Activated naive CD4-positive, alpha-beta T cell treated with anti-CD3 and anti-CD28 coated beads, Interleukin-2, amount 10 ng/mL, durations not matched to agents 7 days and 5 days (primary cell): ENCODE measurements at places on chromosomes 1 and 21.
A peak's percentile ranks its signal among the peaks of the same experiment; 100 is the strongest.

DNA sequence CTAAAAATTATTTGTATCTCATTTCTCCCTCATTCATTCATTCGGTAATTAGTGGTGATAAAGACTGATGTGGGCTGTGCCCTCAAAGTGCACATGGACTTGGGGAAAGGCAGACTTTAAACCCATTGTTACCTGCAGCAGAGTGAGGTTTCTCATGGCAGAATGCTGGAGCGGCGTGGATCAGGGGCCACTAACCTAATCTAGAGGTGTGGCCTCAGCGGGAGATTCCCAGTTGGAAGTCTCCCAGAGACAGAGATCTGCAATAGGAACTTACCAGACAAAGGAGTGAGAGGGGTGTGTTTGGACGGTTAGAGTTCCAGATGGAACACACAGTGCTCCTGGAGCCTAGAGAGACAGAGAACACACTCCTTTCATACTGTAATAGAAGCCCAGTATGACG, 73.5 kb downstream of the VPS26C start:
- no peaks in the 10 kb centered on the region for H3K27me3 ChIP-seq
- peaks cover 2% of the 10 kb centered on the region for H3K4me1 ChIP-seq
- peaks cover 35% of the 10 kb centered on the region for H3K36me3 ChIP-seq
- H3K4me3 ChIP-seq = no peak overlapping the region
- H3K27ac ChIP-seq = no peak overlapping the region

DNA sequence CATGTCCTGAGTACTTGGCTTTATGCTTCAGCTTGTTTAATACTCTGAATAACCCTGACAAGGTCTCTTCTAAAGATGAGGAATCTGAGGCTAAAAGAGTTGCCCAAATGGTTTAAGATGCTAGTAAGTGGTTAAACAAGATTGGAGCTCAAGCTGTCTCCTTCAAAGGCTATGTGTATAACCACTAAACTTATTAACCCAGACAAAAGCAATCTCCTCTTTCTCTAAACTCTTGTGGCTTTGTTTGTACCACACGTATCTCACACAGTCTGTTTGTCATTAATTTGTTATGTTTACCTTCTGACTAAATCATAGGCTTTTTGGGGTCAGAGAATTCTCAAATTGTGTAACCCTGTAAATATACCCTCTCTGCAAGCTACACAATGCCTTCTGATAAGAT, 89.9 kb downstream of the HMCN1 start:
- H3K27me3 ChIP-seq = peaks cover 3% of the 10 kb centered on the region
- H3K36me3 ChIP-seq = no peaks in the 10 kb centered on the region
- no peak overlapping the region for H3K27ac ChIP-seq
- H3K4me1 ChIP-seq = no peaks in the 10 kb centered on the region

GRCh38 chr21:44496564-44497550, 41.5 kb downstream of the LRRC3 start:
- peaks cover 56% of the 10 kb centered on the region for H3K27me3 ChIP-seq
- peaks cover 13% of the 10 kb centered on the region for H3K36me3 ChIP-seq
- H3K4me3 ChIP-seq = no peak overlapping the region
- DNase-seq = no peak

GRCh38 chr1:41902159-41902577, 16.6 kb downstream of the HIVEP3 start:
- peak overlapping the region; percentile 89 for H3K27ac ChIP-seq
- peaks cover 9% of the 10 kb centered on the region for H3K36me3 ChIP-seq
